ENCODE measurements at places on chromosomes 16 and 17.
A peak's percentile ranks its signal among the peaks of the same experiment; 100 is the strongest.

DNA sequence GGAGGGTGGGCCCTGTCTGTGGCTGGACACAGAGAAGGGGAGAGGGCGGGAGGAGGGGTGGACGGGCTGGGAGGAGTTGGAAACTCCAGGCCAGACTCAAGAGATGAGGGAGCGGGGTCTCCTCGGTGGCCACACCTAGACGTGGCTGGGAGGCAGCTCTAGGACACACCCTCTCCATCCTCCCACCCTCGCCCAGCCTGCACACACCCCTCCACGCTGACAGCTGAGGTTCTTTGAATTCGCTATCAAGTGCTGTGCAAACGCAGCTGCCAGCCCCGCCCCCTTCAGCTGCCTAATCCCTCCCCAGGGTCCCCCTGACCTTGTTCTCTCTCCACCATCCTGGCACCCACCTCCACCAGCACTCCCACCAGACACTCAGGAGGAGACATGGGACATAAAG lies 48.7 kb downstream of the DNAH17 start:
- no peak for DNase-seq

DNA sequence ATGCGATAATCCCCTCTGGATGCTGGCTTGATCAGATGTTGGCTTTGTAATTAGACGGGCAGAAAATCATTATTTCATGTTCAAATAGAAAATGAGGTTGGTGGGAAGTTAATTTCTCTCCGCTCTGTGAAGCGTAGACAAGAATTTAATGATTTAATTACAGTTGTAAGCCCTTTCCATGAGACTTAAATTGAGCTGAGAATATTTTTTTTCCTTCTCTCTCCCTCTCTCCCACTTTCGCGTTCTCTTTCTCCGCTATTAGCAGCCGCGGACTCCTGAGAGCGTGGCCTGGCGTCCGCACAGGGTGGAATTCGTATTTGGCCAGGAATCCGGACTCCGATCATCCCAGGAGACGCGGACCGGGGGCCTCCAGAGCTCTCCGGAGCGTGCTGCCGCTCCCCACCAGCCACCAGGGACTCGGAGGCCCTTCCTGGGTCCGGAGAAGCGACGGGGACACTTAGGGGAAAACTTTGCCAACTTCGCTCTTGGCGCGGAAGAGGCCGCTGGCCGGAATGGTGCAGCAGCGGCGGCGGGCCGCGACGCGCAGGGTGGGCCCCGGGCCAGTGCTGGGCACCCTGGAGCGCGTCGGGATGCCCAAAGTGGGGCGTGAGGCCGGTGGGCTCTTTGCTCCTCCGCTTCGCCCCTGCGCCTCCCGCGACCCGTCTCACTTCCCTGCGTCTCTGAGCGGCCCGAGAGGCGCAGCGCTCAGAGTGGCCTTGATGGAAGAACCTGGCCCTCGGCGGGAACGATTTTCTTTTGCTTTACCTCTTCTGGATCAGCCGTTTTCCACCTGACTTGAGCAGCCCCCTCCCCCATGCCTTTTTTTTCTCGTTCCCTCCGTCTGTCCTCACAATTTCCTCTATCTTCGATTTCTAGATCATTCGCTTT lies 3.6 kb upstream of the IRX3 start:
- DNase-seq, result no peak

DNA sequence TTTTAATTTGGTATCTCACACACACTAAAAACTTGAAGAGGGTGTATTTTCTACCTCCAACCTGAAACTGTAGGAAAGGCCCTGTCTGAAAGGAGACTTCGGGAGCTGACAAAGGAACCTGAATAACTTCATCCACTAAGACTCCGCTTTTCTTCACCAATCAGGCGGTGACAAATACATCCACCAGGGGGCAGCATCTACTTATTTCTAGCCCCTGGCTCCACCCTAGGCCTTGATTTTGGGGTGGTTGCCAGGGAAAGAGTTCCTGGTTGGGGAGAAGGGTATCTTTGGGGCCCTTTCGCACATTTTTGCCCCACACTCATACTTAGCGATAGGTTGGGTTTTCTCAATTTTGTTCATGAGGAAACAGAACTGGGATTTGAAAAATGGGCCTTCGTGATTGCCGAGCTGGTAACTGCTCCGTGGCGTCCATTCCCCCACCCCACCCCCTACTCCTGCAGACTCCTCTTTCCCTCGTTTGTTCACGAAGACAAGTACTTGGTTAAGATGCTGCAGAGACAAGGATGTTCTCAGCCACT lies 4.8 kb upstream of the ARL4D start:
- DNase-seq, result peak; percentile 58

- DNase-seq, result peak; percentile 97
Measured at GRCh38 chr16:84013787-84014569, 28.6 kb downstream of the SLC38A8 start.

DNA sequence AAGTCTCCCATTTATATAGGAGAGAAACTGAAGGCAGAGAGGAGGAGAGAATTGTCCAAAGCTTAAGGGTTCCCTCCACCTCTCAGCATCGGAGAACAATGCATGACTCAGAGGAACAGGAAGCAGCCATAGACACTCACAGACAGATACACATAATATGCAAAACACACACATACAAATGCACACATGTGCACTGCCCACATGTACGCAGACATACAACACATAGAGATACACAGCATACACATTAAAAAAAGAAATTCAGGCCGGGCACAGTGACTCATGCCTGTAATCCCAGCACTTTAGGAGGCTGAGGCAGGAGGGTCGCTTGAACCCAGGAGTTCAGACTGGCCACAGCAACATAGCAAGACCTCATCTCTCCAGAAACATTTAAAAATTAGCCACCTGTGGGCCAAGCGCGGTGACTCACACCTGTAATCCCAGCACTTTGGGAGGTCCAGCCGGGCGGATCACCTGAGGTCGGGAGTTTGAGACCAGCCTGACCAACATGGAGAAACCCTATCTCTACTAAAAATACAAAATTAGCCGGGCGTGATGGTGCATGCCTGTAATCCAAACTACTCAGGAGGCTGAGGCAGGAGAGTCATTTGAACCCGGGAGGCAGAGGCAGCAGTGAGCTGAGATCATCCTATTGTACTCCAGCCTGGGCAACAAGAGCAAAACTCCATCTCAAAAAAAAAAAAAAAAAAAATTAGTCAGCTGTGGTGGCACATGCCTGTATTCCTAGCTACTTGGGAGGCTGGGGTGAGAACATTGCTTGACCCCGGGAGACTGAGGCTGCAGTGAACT lies 11.3 kb downstream of the ERAL1 start:
- DNase-seq, result no peak

GRCh38 chr17:49723423-49723822 lies 15.7 kb upstream of the SLC35B1 start:
- no peak for DNase-seq

GRCh38 chr16:31529937-31530312 lies 2.2 kb downstream of the AHSP start:
- no peak for DNase-seq

GRCh38 chr17:76122431-76123190 lies 18.4 kb downstream of the FOXJ1 start:
- no peak for DNase-seq
